Activated CD8-positive, alpha-beta T cell treated with anti-CD3 and anti-CD28 coated beads, Interleukin-2, amount 10 ng/mL, durations not matched to agents 7 days and 5 days (primary cell): ENCODE measurements at places on chromosomes 6 and 20. TPM values are rescaled to one million over a fixed set of nuclear protein-coding genes. Genes with fewer than 3 reads are reported as not detected.
A peak's percentile ranks its signal among the peaks of the same experiment; 100 is the strongest.

DNAAF9 gene
- 3.5 TPM for total RNA-seq

SLC17A3 gene
- 0.55 TPM for total RNA-seq

EIF6 gene
- total RNA-seq: 109 TPM

HRH3 gene
- not detected for total RNA-seq

TNFAIP3 gene
- 34.5 TPM for total RNA-seq

GRCh38 chr20:45850238-45850637 is 7.0 kb downstream of the ACOT8 start:
- H3K4me3 ChIP-seq: no peak overlapping the region
- H3K27ac ChIP-seq: no peak overlapping the region
- no peak for DNase-seq
- H3K27me3 ChIP-seq: no peaks in the 10 kb centered on the region

DNA sequence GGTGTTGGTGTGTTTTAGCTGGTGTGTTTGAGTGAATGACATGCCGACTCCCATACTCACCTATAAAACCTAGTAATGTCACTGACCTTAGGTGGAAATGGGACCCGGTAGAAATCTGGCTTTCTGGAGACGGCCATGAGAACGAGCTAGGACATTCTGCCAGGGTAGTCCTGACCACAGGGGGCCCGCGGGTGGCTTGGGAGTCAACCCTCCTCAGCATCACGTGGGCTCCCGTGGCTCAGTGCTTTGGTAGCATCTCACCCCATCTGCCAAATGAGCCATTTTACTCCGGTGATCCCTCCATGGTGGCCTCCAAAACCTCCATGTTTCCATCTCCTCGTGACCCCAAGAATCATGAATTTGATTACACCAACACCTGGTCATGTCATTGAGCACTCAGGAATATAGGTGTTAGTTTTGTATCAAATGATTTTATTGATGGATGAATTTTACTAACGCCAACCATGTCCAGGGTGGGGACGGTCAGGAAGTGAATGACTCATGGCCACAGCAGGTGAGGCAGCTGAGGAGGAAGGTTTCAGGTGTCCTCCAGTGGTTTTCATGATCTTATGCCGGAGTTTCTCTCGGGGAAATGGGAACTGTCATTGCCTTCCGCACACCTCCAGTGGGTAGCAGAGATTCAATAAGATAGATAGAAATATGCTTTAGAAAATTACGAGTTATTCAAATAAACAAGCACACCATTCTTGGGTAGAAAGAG is 195.0 kb downstream of the SYNDIG1 start:
- no peaks in the 10 kb centered on the region for H3K4me1 ChIP-seq
- H3K36me3 ChIP-seq: no peaks in the 10 kb centered on the region
- no peak for DNase-seq
- H3K27me3 ChIP-seq: no peaks in the 10 kb centered on the region

GRCh38 chr6:31356946-31357466 is at the start of gene HLA-B:
HLA-B (minus strand) TSS chr6:31357179; CDS start chr6:31357158, 21 bp downstream.
- peaks cover 10% of the 10 kb centered on the region for H3K27me3 ChIP-seq
- peak; percentile 89 for DNase-seq

- H3K4me1 ChIP-seq: no peaks in the 10 kb centered on the region
- H3K27ac ChIP-seq: no peak overlapping the region
- H3K36me3 ChIP-seq: no peaks in the 10 kb centered on the region
- no peak overlapping the region for H3K4me3 ChIP-seq
- DNase-seq: no peak
Measured at GRCh38 chr6:54291146-54291545, 17.1 kb upstream of the TINAG start.

DNA sequence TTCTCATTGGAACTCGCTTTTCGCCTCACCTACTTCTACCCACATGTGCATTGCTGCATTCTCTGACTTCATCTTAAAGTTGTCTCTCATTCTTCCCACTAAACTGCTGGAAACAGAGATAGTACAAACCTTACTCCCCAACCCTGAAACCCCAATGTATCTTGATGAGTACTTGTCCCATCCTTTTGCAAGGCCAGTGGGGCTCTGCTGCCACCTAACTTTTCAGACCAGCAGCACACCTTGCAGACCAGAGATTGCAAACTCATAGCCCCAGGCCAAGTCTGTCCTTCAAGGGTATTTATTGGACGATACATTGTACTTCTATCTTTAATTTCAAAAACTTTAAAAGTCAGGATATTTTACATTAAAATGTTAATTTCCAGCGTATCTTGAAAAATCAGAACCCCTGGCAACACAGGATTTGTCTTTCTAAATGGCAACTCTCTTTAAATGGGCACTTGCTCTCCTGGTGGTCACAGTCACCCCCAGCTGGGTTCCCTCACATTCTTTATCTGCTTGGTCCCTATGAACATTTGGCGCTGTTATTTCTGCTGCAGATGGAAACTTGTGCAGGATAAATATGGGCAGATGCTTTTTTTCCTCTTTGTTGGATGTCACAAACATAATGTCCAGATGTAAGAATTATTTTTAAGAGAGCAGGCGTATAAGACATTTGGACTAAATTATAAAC is 83.9 kb downstream of the SOD2 start:
- H3K36me3 ChIP-seq: no peaks in the 10 kb centered on the region
- no peaks in the 10 kb centered on the region for H3K4me1 ChIP-seq
- H3K27ac ChIP-seq: no peak overlapping the region
- no peak for DNase-seq
- H3K27me3 ChIP-seq: peaks cover 7% of the 10 kb centered on the region
- no peak overlapping the region for H3K4me3 ChIP-seq

DNA sequence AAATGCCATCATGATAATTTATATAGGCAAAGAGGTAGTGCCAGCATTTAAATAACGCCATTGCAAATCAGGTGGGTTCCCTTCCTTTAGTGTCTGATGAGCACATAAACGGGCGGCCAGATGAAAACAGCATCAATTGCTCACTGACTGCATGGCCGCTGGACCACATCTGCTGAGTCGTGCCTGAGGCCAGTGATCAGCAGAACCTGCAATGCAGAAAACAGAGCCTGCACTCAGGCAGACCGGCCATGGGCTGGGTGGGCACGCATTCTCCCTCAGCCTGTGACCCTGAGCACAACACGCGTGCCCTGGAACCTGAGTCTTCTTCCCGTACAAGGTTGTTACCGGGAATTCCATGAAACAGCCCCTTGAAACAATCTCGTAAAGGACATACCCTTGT is 144.0 kb upstream of the THBS2 start:
- DNase-seq: no peak
- no peaks in the 10 kb centered on the region for H3K4me1 ChIP-seq
- no peak overlapping the region for H3K27ac ChIP-seq
- H3K4me3 ChIP-seq: no peak overlapping the region

DNA sequence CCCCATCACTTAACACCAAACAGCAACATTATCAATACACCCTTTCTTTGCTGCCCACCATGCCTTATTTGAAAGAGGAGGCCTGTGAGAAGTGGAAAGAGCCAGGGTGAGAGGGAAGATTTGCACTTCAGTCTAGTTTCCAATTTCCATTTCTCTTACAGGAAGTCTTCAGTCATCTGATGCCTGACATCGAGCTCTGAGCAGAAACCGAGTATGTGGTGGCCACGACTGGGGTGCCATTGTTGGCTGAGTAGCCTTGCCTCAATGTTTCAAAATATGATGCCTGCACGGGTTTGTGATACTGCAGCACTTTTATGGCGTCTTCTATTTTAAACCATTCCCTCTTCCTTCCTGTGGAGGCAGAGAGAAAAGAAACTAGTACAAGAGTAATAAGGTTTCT is 39.8 kb upstream of the SMIM29 start:
- H3K27me3 ChIP-seq: no peaks in the 10 kb centered on the region
- peak overlapping the region; percentile 22 for H3K4me3 ChIP-seq
- H3K4me1 ChIP-seq: peaks cover 29% of the 10 kb centered on the region
- H3K36me3 ChIP-seq: peaks cover 39% of the 10 kb centered on the region
- H3K27ac ChIP-seq: peak overlapping the region; percentile 82
- peak; percentile 52 for DNase-seq

GRCh38 chr20:64115171-64115911 is 8.0 kb upstream of the NPBWR2 start:
- no peak overlapping the region for H3K27ac ChIP-seq
- no peaks in the 10 kb centered on the region for H3K27me3 ChIP-seq
- no peaks in the 10 kb centered on the region for H3K36me3 ChIP-seq

DNA sequence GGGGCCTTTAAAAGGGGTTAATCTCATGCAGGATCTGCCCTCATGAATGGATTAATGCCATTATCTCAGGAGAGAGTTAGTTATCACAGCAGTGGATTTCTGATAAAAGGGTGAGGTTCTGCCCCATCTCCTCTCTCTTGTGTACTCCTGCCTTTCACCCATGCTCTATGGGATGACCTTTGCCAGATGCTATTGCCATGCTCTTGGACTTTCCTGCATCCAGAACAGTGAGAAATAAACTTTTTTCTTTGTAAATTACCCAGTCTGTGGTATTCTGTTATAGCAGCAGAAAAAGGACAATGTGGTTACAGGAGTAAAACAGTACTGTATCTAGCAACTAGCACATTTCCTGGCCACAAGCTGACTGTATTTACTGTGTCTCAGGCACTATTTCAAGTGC is 58.0 kb upstream of the CCN2 start:
- no peaks in the 10 kb centered on the region for H3K36me3 ChIP-seq
- no peak overlapping the region for H3K27ac ChIP-seq
- no peak for DNase-seq

- DNase-seq: no peak
- H3K27me3 ChIP-seq: no peaks in the 10 kb centered on the region
- no peaks in the 10 kb centered on the region for H3K4me1 ChIP-seq
- no peaks in the 10 kb centered on the region for H3K36me3 ChIP-seq
- H3K27ac ChIP-seq: no peak overlapping the region
Measured at GRCh38 chr6:134585517-134585873, 267.6 kb upstream of the SGK1 start.

GRCh38 chr6:19137505-19137904 is 699.7 kb upstream of the ID4 start:
- no peaks in the 10 kb centered on the region for H3K27me3 ChIP-seq
- no peaks in the 10 kb centered on the region for H3K36me3 ChIP-seq
- no peaks in the 10 kb centered on the region for H3K4me1 ChIP-seq
